ENCODE measurements at places on chromosomes 6 and 20. TPM values are rescaled to one million over a fixed set of nuclear protein-coding genes. Genes with fewer than 3 reads are reported as not detected.

MICA gene
- polyA plus RNA-seq: 3.1 TPM

SLC44A4 gene
- not detected for polyA plus RNA-seq

VEGFA gene
- 0.83 TPM for polyA plus RNA-seq

NPEPL1 gene
- 11.4 TPM for polyA plus RNA-seq

- DNase-seq: no peak
Measured at GRCh38 chr6:33885132-33886057, 81.6 kb upstream of the MLN start.

DNA sequence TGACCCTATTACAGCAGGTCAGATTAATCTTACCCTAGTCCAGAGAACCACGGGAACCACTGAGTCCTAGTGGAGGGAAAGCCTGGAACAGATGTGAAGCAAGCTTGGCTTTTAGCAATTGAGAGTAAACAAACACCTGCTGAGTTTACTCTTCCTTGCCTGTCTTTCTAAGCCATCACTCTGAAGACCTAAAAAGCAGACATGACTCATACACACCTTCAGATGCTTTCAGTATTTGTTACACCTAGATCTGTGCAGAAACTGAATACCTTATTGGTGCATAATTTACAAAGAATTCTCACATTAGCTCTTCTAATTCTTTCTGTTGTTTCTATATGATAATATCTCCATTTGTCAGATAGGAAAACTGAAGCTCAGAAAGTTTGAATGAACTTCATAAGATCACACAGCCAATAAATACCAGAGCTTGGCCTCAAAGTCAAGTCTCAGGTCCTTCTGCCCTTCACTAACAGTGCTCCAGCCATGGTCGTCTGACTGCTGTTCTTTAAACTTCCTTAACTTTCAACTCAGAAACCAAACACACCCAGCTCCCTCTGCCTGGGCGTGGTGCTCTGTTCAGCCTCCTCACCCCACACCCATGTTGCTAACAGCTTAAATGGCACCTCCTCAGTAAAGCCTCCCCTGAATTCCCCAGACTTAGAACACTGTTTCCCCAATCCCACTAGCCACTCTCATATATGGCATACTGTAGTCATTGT lies 8.6 kb upstream of the GABBR1 start:
- DNase-seq: no peak

DNA sequence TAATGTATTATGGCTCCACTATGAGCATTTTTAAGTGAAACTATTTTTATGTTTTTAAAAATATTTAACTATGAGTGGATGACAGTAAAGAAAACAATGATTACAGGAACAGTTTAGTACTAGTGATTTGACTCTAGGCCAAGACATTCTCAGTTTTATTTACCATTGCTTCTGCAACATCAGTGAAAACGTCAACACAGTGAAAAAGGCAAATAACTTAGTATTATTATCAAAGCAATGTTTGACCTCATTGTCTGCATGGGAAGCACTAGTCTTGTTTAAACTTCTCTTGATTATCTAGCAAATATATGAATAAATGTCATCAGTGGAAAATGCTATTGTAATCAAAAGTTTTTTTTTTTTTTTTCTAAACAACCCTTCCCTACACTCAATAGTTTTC lies 165.0 kb downstream of the HTR1B start:
- DNase-seq: no peak

DNA sequence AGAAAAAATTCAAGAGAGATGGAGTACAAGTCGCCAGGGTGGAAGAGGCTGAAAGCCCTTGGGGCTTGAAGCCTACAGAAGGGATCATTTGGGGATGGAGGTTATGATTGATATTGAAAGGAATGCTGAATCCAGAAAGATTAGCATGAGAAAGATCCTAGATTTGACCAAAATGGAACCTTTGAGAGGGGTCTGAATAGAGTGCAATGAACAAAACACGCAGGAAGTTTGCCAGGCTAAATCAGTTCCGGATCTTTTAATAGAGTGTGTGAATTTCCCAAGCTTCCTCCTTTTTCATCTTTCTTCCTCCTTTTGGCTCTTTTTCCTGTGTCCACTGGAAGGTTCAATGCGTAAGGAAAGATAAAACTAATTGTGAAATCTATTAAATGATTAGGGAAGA lies 15.3 kb downstream of the IPCEF1 start:
- no peak for DNase-seq

DNA sequence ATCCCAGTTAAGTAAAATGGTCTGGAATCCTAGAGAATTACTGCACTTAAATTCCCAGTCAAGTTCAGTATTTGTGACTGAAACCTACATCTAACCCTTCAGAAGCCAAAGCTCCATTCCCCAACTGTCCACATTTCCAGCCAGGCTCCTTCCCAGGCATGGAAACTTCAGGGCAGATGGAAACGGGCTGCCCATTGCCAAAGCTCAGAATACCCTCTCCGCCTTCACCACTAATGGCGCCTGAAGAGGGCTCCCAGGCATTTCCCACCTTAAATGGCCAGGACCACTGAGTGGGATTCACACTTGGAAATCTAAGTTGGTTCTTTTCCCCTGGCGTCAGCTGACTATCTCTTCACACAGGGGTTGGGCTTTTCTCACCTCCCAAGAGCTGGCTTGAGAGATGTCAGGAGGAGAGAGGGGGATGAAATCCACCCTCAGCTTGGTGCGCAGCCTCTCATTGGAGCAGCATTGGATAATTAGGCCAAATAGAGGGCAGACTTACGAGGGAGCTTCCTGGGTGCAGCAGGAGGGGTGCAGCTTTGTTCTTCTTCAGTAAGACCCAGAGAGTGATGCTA lies 82.9 kb downstream of the ANKRD60 start:
- no peak for DNase-seq

All from GM12878 (cell line).